Ascending aorta (tissue), 2 donors: ENCODE measurements at places on chromosomes 7 and 10. TPM values are rescaled to one million over a fixed set of nuclear protein-coding genes. Genes with fewer than 3 reads are reported as not detected.

PDE1C gene
- total RNA-seq: 1.4 TPM

KLF14 gene
- not detected for total RNA-seq

CLDN4 gene
- 0.21 TPM for total RNA-seq

AGMO gene
- not detected for total RNA-seq

MACC1 gene
- not detected for total RNA-seq

CCDC7 gene
- 56.9 TPM for total RNA-seq

GFRA1 gene
- 7.0 TPM for total RNA-seq

CTAGE6 gene
- total RNA-seq: not detected

FBXL13 gene
- 0.75 TPM for total RNA-seq

GNG11 gene
- total RNA-seq: 28.4 TPM

H2BK1 gene
- total RNA-seq: not detected

THSD7A gene
- 10.1 TPM for total RNA-seq
